CD4-positive, alpha-beta memory T cell (primary cell): ENCODE measurements at places on chromosomes 2 and 18.

DNA sequence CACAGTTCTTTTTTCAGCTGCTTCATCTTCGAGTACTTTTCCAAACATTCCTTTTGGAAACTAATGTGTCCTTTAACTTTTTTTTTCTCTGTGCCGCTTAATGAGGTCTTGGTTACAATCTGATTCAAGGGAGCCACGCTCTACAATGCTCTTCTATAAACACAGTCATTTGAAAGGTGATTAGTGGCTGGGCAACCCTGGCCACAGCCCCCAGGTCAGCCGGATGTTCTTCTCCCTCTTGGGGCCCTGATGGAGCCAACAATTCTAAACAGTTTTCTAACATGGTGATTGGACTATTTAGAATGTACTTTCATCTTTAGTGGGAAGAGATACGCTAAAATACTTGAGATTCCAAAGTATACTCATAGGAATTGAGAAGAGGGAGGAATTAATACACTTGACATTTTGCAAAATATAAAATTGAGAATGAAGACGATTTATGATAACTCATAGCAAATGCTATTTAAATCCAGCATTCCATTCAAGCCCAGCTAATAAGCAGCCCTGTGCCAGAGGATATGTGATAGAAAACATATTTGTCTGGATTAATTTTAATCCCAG lies 83.7 kb upstream of the MBOAT2 start:
- no peak for DNase-seq

DNA sequence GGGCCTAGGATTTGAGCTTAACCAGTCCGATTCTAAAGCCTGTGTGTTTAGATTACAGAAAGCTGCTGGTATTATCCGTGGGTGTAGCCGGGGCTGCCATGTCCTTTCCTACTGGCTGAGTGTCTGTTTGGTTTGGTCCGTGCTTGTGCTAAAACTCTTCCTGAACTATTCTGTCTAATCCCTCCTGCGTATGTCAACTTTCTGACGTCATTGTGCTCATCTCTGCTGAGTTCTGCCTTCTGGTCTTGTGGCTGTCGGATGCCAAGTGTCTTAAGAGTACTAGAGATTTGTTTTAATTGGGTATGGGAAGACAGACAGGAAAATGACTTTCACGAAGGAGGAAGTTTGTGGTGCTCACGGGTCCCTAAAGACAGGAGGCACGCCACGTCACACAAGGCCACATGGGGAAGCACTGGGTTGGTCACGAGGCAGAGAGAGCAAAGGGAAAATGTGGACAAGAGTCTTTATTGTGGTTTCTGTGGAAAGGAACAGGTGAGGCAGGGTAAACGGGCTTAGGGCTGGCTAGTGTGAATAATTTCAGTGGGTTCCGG lies 31.8 kb upstream of the NTSR2 start:
- DNase-seq, result peak; percentile 47

DNA sequence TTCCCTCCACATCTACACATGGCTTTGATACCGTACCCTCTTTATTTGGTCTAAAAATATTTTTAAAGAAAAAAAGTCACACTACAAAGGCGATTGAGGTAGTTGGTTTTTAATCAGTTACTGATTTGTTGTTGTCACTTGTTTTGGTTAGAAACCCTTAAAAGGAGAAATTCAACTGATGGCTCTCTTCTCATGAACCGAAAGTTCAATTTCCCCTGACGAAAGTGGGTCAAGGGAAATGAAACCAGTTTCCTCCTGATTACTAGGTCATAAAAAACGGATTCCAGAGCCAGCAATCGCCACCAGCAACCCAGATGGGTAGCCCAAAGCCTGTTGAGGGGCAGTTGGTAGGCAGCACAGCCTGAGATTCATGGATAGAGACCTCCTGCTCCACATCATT lies 63.2 kb downstream of the DLGAP1 start:
- DNase-seq, result peak; percentile 16

DNA sequence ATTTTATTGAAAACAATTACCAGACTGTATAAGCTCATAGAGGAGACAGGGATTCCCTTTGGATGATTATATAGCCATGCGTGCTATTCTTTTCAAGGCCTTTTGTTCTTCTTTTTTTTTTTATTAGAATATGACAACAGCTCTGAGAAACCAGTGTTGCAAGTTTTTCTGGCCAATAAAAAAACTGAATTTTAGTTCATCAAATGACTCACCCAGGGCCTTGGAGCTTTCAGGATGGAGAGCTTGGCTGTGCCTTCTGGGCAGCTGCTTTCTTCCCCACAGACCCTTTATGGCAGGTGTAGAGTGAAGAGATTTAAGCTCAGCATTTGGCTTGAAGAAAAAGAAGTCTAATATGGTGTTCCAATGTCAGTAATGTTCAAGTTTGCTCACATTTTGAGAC lies 497.9 kb upstream of the FANCL start:
- no peak for DNase-seq

GRCh38 chr18:6775702-6776101 lies 46.2 kb downstream of the ARHGAP28 start:
- DNase-seq, result no peak
